ENCODE measurements at places on chromosomes 2 and 18.
A peak's percentile ranks its signal among the peaks of the same experiment; 100 is the strongest.

GRCh38 chr2:2142345-2142744 lies 188.7 kb downstream of the MYT1L start:
- no peak for DNase-seq

DNA sequence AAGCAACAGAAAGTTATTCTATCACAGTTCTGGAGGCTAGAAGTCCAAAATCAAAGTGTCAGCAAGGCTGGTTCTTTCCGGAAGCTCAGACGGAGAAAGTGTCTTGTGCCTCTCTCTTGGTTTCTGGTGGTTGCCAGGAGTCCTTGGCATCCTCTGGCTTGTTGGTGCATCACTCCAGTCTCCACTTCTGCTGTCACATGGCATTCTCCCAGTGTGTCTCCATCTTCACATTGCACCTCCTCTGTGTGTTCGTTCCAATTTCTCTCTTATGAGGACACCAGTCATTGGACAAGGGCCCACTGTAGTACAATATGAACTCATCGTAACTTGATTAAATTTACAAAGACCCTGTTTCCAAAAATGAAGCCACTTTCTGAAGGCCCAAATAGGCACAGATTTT lies 175.4 kb upstream of the ATP5MC3 start:
- DNase-seq = no peak

- DNase-seq = no peak
Measured at GRCh38 chr2:204542982-204543608, 2.2 kb upstream of the PARD3B start.

DNA sequence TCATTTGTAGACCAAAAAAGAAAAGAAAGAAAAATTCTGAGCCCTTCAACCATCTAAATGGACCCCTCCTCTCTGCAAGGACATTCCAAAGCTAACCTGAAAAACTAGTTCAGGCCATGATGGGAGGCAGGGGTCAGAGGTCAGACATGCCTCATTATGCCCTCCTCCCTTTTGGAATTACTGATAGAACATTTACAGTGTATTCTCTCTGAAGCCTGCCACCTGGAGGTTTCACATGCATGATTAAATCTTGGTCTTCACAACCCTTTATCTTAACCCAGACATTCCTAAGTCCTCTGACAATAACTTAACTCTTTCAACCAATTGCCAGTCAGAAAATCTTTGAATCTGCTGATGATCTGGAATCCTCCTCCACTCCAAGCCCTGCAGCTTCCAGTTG lies 86.0 kb downstream of the SPP2 start:
- DNase-seq = no peak

GRCh38 chr2:239182981-239183791 lies 217.6 kb downstream of the HDAC4 start:
- DNase-seq = no peak

DNA sequence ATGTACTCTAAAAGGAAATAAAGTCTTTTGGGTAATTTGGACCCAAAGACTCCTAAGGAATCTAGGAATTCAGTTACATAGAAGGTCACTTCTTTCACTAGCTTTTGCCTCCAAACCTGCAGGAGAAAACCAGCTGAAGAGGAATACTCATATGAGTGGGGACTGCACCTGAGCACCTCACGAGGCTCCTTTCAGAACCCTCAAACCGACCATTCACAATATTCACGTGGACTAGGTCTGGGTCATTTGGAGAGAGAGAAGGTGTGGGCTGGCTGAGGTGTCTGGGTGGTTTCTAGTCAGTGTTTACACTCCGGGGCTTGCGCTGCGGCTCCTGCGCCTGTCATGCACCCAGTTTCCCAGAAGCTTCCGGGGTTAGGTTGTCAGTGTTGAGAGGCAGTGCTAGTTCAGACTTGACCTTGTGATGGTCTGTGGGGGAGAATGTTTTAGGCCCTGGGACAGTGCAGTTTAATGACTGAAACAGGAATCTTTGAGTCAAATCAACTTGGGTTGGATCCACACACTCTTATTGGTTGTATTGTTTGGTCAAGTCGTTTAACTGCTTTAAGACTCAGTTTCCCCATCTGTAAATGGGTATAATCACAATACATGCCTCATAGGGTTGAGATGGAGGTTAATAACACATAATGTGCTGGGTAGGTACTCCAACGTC lies 78.4 kb downstream of the LIMS1 start:
- peak; percentile 36 for DNase-seq

GRCh38 chr2:56217106-56217505 lies 33.3 kb downstream of the CCDC85A start:
- no peak for DNase-seq

DNA sequence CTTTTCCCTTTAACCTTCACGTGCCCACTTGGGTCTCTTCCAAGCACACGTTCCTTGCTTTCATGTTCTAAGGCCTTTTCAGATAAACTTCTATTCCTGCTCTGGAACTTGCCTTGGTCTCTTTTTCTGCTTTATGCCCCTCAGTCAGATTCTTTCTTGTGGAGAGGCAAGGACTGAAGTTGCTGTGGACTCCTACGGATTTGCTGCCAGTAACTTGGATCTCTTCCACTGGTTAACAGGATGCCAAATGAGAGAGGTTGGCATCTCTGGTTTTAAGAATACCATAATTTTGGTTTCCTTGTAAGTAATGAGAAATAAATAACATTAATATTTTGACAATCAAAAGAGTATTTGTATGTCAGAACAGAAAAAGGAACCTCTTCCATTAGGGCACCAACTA lies 33.0 kb downstream of the COMMD1 start:
- no peak for DNase-seq

Data from stimulated activated CD4-positive, alpha-beta T cell treated with anti-CD3 and anti-CD28 coated beads, Interleukin-12 subunit alpha, Interleukin-12 subunit beta, amount 100 ng/mL, for 4 hours (primary cell).